ENCODE measurements at places on chromosomes 3 and 15.

- peak; percentile 72 for DNase-seq
Measured at GRCh38 chr15:39429898-39430357, 151.0 kb upstream of the THBS1 start.

DNA sequence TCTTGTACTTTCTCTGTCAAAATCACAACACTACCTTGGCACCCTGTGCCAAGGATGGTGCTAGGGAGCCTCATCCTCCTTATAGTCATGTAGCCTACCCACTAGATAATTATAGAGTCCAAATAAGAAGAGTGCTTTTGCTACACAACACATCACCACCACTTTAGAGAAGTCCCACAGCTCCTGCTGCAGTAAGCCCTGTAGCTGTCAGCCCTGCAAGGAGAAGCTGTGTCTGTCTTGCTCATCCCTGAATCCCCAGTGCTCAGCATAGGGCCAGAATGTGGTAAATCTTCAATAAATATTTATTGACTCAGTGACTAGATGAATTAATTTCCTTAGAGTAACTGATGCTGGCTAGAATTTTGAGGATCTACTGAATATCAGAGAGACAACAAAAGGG is 190.8 kb downstream of the ZNF621 start:
- DNase-seq: no peak

- DNase-seq: no peak
Measured at GRCh38 chr3:23806534-23807423, 1.0 kb downstream of the UBE2E1 start.

GRCh38 chr15:77568014-77568972 is 64.4 kb downstream of the LINGO1 start:
- no peak for DNase-seq

DNA sequence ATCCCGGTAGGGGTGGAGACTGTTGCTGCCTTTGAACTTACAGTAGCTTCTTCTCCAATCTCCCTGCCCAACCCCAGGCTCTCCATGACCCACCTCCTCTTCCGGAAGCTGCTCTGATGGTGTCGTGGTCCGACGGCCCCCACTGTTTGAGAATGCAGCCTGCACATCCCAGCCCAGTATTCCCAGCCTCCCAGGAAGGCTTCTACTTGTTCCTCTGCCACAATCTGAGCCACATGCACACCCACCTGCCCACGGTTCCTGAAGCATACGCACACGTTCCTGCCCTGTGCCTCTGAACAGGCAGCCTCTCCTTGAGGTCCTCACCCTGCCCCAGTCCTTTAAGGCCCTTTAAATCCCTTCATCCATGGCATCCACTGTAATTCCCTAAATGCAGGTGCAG is 57.4 kb downstream of the ABTB1 start:
- no peak for DNase-seq

DNA sequence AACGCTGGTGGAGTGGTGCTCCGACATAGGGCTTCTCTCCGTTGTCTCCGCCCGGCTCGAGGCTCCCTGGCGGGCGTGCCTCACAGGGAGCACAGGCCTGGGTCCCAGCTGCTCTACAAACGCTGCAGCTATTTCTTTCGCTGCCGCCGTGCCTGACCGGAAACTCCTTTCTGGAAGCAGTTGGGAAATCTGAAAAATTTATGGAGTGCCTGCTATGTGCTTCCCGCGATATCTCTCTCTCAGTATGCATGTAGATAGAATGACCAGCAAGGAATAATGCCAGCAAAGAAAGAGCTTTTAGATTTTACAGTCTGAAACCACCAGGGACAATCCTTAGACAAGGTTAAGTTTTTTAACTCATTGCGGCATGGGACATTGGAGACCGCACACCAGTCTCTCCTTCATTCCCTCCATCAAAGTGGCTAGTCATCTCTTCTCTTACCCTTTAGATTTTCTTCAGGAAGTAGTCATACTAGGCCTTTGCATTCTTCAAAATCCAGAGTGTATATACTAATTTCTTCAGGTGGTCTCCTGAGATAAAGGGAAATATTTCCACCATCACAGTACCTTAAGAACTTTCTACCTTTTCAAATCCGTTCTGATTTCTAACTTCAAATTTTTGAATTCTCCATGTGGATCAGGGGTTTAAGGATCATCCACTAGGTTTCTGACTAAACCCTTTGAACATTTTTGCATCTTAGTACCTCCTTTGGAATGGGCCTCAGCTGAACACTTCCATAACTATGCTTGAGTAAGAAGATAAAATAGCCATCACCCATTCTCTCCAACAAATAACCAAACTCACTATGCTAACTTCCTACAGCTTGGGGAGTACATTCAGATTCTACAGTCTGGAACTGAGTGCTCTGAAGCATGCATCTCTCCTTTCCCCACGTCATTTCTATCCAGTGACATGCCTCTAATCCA is 1.1 kb upstream of the NPHP3 start:
- DNase-seq: no peak

DNA sequence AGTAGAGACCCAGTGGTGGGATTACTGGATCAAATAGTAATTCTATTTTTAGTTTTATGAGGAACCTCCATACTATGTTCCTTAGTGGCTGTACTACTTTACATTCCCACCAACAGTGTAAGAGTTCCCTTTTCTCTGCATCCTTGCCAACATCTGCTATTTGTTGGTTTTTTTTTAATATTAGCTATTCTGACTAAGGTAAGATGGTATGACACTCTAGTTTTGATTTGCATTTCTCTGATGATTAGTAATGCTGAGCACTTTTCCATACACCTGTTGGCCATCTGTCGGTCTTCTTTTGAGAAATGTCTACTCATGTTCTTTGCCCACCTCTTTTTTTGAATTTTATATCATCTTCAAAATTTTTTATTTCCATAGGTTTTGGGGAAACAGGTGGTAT is 34.2 kb upstream of the RAP2B start:
- no peak for DNase-seq

GRCh38 chr3:183698756-183699155 is 1.2 kb downstream of the YEATS2 start:
- DNase-seq: peak; percentile 26

- no peak for DNase-seq
Measured at GRCh38 chr3:109608574-109608973, 271.2 kb upstream of the DPPA4 start.

DNA sequence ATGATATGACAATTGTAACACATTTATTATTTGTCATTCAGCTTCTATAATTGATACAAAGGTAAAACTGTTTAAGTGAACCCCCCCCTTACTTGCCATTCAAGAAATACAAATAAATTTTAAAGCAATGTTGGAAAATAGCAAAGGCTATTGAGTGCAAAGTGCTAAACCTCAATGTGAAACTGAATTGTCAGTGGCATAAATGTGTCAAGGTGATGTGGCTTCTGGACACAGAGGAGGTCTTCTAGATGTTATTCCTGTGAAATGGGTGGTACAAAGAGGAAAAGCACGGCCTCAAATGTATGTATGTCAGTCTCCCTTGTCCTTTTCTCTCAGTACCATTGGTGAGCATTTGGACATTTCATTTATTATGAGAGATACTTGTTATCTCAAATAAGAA is 149.4 kb downstream of the MCTP2 start:
- no peak for DNase-seq

GRCh38 chr15:69530991-69531664 is 78.5 kb downstream of the RPLP1 start:
- no peak for DNase-seq

GRCh38 chr15:92025706-92026270 is 172.3 kb downstream of the SLCO3A1 start:
- DNase-seq: no peak

- DNase-seq: no peak
Measured at GRCh38 chr3:70488131-70488530, 175.7 kb upstream of the MDFIC2 start.

- no peak for DNase-seq
Measured at GRCh38 chr15:29888646-29889045, 66.4 kb upstream of the TJP1 start.

GRCh38 chr3:46628901-46629369 is 16.6 kb downstream of the FAM240A start:
- DNase-seq: no peak

DNA sequence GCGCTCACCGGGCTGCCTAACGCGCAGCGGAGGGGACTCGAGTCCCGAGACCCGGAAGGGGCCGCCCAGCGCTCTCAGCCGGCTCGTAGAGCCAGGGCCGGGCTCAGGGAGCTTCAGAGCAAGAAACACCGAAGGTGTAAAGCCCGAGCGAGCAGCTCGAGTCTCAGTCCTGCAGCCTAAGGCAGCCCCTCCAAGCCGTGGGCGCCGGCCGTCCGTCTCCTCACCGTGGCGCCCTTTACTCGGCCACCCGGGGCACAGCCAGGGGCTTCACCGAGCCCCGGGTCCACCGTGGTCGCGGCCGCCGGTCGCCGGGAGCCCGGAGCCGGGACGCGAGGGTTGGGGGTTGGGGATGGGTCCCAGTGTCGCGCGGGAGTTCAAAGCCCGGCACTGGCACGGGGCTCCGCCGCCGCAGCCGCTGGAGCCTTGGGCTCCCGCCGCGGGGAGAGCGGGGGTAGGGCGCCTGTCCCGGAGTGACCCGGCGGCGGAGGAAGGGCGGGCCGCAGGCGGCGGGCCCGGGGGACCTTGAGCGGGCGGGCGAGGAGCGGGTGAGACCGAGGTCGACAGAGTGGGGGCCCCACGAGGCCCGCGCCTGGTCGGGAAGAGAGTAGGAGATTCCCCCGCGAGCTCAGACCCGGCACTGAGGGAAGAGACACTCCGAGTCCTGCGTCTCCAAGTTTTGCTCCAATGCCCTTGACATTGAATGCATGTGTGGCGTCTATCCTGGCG is 26.9 kb upstream of the THRB start:
- DNase-seq: no peak

- no peak for DNase-seq
Measured at GRCh38 chr15:97566961-97567360, 393.5 kb upstream of the ARRDC4 start.
